ENCODE measurements at places on chromosomes 4 and X.
A peak's percentile ranks its signal among the peaks of the same experiment; 100 is the strongest.

DNA sequence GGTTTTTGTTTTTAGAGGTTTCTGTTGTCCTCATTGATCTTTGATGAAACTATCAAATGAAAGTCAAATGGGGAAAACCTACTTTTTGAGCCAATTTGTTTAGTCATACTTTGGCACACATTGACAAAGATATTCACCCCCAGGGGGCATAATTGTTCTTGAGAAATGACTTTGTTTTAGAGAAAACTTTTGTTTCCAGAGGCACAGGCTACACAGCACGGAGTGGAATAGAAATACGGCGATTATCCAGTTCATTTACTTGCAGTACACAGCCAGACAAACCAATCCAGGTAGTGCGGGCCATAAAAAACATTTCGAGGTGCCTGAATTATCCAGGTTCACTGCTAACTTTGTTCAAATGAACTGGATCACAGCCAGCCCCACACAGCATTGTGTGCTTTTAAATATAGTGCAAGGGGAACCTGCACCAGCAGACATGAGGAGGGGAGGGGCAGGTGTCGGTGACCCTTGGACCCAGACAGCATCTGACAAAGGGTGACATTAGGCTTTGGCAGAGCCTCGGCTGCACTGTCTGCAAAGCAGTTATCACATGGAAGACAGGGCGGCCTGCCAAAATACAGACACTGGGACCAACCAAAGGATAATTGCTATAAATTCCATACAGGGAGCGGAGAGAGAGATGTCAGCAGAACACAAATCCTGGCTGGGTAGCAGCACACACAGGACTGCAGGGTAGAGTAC is 179.6 kb upstream of the NOCT start:
- DNase-seq, result peak; percentile 23

GRCh38 chrX:55264816-55265215 is at the start of gene PAGE3:
Gene PAGE3, minus strand, starts transcription at chrX:55264916. Its CDS starts 1,013 bp downstream, at chrX:55263903.
- DNase-seq, result no peak

DNA sequence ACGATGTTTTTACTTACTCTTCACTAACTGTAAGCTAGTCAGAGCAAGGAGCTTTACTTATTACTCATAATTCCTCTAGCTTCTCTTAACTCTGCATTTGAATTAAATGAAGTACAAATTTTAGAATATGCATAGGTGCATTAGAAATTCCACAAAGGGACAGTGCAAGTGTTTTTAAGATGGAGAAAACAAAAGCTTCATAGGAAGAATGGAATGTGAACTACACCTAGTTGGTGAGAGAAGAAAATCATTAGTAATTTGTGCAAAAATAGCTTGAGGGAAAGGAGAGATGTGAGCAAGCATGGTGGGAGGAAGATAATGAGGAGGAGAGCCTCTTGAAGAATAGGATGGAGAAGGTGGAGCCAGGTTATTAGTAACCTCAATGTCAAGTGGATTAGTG is 77.5 kb upstream of the SMARCA5 start:
- no peak for DNase-seq

DNA sequence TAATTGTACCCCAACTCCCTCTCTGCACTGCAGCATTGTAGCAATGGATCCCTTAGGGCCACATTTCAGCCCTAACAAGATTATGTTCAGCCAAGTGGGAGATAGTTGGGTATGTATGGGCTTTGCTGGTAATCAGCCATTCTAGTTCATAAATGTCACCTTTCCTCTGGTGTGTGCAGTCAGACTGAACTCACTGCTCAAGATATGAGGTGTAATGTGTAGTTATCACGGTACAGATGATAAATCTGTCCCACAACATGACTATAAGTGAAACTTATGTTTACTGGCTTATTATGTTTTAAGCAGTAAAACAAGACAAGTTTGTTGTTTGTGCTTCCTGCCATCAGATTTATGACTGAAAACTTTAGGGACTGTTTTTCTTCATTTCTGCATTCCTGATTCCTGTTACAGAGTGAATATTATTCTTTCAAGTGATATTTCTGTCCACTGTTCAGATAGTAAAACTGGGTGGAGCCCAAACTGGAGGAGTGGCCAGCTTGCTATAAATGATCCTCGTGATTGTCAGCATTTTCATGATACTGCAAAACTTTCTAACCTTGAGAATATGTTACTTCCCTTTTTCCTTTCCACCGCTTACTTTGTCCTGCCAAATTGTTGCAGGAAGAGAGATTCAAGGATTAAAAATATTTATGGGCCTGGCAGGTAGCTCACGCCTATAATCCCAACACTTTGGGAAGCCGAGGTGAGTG is 44.9 kb downstream of the ANAPC4 start:
- DNase-seq, result no peak

- no peak for DNase-seq
Measured at GRCh38 chr4:104944596-104944995, 202.1 kb upstream of the TET2 start.

- DNase-seq, result peak; percentile 20
Measured at GRCh38 chrX:45851434-45851991, 650.8 kb upstream of the DIPK2B start.

All from fibroblast of lung (primary cell).